ENCODE measurements at places on chromosomes 4 and X.

- DNase-seq = no peak
Observed at GRCh38 chr4:12987284-12987683, 496.9 kb downstream of the RAB28 start.

DNA sequence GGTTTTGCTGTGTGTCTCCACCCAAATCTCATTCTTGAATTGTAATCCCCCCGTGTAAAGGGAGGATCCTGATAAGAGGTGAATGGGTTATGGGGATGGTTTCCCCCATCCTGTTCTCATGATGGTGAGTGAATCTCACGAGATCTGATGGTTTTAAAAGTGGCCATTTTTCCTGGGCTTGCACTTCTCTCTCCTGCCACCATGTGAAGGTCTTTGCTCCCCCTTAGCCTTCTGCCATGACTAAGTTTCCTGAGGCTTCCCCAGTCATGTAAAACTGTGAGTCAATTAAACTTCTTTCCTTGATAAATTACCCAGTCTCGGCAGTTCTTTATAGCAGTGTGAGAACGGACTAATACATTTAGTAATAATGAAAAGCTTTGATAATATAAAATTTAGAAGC lies 46.9 kb downstream of the ANTXR2 start:
- no peak for DNase-seq

- no peak for DNase-seq
Observed at GRCh38 chr4:87419578-87420249, 2.7 kb upstream of the NUDT9 start.

- DNase-seq = no peak
Observed at GRCh38 chr4:136528131-136528530, 1004.2 kb downstream of the PCDH18 start.

GRCh38 chr4:92163348-92163747 lies 140.4 kb upstream of the GRID2 start:
- DNase-seq = no peak

DNA sequence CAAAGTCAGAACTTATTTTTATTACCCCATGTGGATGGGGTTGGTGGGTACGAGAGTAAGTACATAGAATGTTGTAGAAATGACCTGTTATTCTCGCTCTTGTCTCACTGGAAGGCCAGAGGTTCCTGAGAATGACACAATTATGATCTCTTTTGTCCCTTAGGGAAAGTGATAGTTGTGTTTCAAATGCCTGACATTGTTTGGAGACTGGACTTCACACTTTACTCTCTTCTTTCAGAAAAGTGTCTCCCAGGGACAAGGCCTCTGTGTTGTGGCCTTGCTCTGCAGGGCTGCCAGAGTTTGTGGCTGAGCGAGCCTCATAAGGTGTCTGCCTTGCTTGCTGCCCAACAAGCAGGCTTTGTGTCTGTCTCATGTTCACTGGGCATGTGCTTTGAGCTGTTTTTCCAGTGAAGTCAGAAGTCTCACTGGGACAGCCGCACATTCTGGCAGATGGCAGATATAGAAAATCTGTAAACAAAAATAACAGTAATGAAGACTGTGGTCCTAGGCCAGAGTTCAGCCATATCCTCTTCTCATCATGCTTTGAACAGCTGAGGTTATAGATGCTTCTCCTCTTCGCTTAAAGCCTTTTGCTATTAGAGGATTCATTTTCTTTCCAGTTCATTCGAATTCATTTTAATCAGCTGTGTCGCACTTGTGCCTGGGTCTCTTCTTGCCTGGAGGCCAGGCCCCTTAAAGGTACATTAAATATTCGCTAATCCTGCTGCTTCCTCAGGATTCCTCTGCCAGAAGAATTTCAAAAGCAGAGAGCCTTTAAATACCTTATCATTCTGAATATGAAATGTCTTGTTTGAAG lies 14.4 kb downstream of the PPEF1 start:
- DNase-seq = no peak

DNA sequence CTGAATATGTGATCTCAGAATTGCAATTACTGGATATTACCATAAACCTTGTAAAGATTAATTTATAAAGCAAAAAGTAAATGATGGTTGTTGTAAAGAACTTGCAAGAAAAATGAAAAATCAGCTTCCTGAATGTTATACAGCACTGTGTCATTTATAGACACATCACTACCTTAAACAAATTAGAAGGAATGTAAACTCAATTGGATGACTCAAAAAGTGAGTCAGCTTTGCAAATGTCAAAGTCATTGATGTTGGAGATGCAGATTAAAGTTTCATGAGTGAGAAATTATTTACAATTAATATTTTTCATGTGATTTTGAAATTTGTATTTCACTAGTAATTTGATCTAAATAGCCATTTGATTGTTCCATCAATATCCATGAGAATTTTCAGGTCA lies 193.2 kb downstream of the RAPGEF2 start:
- no peak for DNase-seq

DNA sequence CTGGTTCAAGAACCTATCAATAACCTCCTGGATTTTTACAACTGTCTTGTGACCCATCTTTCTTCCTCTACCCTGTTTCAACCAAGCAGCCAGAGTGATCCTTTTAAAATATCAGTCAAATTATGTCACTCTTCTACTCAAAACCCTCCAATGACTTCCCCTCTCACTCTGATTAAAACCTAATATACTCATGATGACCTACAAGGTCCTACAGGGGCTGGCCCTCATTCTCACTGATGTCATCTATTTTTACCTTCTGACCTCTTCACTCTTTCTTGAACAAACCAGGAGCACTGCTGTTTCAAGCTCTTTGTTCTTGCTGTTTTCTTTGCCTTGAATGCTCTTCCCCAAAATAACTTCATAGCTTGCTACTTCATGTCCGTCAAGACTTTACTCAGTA lies 48.5 kb downstream of the ARHGEF38 start:
- DNase-seq = no peak

GRCh38 chrX:136679531-136679930 lies 31.6 kb downstream of the CD40LG start:
- DNase-seq = no peak

GRCh38 chr4:129145222-129145730 lies 49.3 kb downstream of the C4orf33 start:
- no peak for DNase-seq

DNA sequence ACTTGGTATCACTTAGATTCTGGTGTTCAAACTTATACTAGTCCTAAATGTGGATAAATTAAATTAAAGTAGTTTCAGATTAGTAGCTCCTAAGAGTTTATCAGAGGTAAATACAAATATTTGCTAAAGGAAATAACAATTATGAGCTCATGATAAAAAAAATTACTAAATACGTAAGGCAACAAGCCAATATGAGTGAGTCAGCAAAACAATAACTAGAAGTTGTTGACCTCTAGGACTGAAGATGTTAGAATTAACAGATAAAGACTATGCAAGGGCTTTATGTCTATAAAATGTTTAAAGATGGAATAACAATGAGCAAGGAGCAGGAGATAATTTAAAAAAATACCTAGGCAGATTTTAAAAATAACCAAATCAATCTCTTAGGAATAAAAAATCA lies 195.8 kb downstream of the CLCN4 start:
- DNase-seq = no peak

GRCh38 chr4:124209211-124209610 lies 503.3 kb downstream of the ANKRD50 start:
- no peak for DNase-seq

DNA sequence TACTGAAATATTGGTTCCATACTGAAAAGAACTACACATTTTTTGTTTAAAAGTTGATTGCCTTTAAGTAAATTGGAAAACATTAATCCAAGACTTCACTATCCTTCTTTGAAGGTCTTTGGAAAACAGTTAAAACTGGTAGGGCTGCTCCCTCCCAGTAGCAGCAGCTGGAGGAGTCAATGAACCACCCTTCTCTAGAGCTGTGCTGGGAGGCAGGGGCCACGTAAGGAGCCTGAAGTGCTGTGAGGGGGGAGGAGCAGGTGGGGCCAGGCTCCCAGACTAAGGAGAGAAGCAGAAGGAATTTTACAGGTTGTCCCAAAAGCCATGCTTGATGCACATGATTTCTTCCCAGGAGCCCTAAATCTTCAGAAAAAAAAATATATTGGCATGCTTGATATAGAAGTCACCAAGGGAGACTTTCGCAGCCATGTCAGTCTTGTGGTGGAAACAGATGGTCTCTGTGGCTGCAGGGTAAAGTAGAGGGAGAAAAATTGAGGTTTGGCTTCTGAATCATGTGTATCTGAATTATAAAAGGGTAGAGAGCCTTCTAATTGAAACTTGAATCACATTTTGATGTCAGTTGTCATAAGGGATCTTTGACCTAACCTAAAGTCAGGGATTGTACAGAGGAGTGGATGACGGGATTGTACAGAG lies 673.2 kb upstream of the FRG1 start:
- DNase-seq = no peak

DNA sequence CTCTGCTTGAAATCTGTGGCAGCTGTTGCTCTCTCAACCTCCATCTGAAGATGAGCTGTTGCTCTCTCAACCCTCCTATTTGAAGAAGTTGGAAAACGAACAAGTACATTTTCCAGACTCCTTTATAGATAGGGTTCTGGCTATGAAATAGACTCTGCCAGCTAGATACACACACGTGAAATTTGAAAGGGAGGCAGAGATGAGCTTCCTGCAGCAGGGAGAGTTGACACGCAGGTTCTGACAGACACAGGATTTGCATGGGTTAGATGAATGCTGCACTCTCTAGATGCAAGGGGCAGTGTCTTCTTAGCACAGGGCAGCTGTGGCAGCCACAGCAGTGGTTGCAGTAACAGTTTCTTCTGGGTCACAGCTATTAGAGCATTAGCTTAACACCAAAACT lies 8.0 kb upstream of the PYURF start:
- no peak for DNase-seq

- no peak for DNase-seq
Observed at GRCh38 chrX:114152801-114153200, 431.1 kb upstream of the HTR2C start.

GRCh38 chr4:129232589-129233337 lies 136.8 kb downstream of the C4orf33 start:
- no peak for DNase-seq

DNA sequence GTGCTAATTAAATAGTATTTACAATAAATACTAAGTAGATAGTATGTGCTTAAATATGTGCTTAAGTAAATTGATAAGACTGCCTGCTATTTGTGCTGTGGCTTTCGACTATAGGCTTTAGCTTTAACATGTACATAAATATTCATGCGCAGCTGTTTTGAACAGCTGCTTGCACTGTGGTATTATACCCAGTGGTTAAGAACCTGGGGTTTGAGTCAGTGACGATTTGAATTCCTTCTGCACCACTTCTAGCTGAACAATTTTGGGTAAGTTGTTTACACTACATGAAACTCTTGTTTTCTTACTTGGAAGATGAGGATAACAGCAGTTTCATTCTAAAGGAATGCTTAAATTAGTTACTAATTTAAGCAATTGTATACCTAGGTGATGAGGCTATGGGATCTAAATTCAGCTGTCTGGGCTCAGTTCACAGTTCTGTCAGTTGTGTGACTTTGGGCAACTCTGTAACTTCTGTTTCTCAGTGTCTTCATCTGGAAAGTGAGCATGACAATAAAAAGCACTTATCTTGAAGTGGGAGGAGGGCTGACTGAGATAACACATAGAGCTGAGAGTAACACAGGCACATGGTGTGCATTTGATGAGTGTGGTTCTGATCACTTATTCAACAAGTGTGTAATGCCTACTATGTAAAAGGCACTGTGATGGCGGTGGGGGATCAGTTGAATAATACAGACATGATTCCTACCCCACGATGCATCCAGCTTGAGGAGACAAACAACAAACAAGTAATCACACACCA lies 37.0 kb downstream of the HPGDS start:
- no peak for DNase-seq

- DNase-seq = no peak
Observed at GRCh38 chr4:142353149-142353738, 492.9 kb downstream of the INPP4B start.

DNA sequence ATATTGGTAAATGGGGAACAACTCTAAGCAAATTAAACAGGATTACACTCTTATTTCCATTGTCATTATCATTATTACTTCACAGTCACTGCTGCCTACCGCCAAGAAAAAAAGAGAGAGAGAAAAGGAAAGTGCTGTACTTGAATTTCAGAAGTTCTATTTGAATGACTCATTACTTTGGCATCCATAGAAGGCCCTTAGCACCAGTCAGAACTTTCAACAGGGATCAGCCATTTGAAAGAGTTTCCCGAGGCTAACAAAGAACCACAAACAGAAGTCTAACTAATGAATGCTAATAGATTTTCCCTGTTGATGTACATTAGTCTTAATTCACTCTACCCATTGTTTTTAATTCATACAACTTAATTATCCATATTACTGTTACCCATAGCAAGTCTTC lies 116.3 kb downstream of the SHROOM4 start:
- no peak for DNase-seq

DNA sequence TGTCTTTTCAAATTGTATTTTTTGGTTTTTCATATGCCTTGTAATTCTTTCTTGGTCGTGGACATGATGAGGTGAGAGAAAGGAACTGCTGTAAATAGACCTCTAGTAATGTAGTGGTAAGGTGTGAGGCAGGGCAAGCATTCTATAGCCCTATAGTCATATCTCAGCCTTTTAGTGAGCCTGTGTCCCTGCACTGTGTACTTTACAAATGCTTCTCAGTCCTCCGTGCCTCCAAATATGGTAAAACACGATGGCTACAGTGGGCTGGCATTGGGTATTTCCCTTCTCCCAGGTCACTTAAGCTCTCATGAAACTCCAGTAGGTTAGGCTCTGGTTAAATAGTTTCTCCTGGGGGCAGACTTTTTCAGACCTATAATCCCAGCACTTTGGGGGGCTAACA lies 57.9 kb upstream of the PLS3 start:
- DNase-seq = no peak

GRCh38 chr4:129623233-129623875 lies 527.4 kb downstream of the C4orf33 start:
- DNase-seq = no peak

DNA sequence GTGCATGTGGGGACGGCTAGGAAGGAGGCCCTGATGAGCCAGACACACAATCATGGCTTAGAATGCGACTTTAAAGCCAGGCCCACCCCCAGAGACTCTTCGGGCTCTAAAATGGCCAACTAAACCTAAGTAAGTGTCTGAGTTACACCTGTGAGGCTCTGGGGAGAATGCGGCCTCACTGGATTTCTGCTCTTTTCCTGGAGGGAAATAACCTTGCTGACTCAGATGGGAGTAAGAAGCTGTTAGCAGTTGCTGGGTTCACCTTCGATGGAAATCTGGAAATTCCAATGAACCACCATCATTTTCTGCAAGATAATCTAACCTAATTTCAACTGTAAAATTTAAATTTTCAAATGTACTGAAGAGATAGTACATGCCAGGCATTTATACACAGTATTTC lies 97.6 kb upstream of the MAML3 start:
- DNase-seq = no peak

- DNase-seq = no peak
Observed at GRCh38 chrX:2627272-2627867, 63.7 kb upstream of the CD99 start.

GRCh38 chrX:132016628-132017430 lies 6.3 kb upstream of the STK26 start:
- DNase-seq = no peak

DNA sequence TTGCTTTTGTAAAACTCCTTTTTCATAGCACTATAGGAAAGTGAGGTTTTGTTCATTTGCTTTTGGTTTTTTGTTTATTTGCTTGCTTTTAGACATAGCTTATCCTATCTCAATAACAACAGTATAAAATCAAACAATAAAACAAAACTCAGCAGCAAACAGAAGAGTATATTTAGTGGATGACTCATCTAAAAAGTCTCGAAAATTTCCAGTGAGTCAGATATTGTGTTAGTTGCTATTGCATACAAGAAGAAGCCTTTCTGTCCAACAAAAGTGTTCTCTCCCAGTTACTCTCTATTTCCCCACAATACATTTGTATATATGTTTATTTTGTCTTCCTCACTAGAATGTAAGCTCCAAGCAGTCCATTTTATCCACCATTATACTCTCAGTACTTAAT lies 36.0 kb upstream of the NPNT start:
- DNase-seq = peak; percentile 11

Measured in brain pericyte (primary cell).